ENCODE measurements at places on chromosomes 6 and 20. TPM values are rescaled to one million over a fixed set of nuclear protein-coding genes. Genes with fewer than 3 reads are reported as not detected.

- no peak for DNase-seq
These were observed 155.8 kb downstream of the RNGTT start for GRCh38 chr6:88807622-88808021.

- no peak for DNase-seq
These were observed 182.5 kb downstream of the SYNDIG1 start for GRCh38 chr20:24651976-24652345.

GRCh38 chr6:41353333-41353732 is 17.9 kb downstream of the NCR2 start:
- DNase-seq, result no peak

The CST4 gene
- total RNA-seq, result 3.7 TPM

- DNase-seq, result no peak
These were observed 150.9 kb downstream of the MAFB start for GRCh38 chr20:40538131-40538530.

DNA sequence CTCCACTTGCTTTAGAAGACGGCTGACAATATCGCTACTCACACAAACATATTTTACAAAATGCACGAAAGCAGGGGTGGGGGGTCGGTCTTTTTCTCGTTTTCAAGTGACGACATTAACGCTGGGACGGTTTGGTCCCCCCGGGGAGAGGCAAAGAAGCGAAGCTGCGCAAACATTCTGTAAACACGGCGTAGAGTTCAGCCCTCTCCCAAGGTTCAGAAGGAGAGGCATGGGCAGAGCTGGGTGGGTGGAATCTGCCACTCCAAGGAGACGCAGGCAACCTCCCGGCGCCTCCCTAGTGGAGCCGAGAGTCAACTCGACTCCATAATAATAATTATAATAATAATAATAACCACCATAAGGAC is 2.4 kb downstream of the NKX2-2 start:
- no peak for DNase-seq

The ECT2L gene
- total RNA-seq, result 0.14 TPM

All from mucosa of gallbladder (tissue), 1 donor.